ENCODE measurements at places on chromosomes 5 and 9.
A peak's percentile ranks its signal among the peaks of the same experiment; 100 is the strongest.

DNA sequence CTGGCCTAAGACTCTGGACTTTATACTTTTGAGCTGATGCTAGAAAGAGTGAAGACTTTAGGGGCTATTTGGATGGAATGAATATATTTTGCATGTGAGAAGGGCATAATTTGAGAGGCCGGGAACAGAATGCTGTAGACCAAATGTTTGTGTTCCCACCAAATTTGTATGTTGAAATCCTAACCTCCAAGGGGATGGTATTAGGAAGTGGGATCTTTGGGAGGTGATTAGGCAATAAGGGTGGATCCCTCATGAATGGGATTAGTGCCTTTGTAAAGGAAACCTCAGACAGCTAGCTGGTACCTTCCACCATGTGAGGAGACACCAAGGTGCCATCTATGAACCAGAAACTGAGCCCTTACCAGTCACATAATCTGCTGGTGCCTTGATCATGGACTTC is 165.1 kb upstream of the S1PR3 start:
- no peak for DNase-seq

- no peak for DNase-seq
Observed at GRCh38 chr9:86097510-86098224, 1.7 kb downstream of the GOLM1 start.

DNA sequence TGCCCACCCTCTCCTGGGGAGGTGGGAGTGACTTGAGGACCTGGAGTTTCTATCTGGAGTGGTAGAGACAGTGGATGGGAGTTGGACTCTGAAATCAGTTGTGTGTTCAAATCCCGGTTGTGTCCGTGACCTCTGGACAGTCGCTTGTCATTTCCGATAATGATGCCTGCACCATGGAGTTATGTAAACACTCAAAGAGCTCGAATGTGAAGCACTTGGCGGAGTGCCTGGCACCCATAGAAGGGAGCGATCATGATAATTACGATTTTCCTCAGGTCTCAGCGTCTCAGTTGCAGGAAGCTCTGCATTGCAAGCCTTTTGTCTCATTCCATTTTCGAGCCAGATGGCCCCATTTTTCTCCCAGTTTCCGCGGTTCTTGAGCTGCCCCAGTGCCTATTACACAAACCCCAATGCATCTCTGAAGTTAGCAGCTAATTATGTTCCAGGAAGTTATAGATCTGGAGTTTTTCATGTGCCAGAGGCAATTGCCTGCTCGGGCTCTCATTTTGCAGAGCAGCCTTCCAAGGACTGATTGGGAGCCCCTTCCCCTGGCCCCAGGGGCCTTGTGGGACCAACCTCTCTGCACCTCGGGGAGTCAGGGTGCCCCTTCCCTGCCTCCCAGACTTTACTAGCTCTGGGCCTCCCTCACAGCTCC is 175.5 kb upstream of the MVB12B start:
- DNase-seq, result no peak

- DNase-seq, result no peak
Observed at GRCh38 chr9:19405771-19406170, 3.0 kb upstream of the ACER2 start.

DNA sequence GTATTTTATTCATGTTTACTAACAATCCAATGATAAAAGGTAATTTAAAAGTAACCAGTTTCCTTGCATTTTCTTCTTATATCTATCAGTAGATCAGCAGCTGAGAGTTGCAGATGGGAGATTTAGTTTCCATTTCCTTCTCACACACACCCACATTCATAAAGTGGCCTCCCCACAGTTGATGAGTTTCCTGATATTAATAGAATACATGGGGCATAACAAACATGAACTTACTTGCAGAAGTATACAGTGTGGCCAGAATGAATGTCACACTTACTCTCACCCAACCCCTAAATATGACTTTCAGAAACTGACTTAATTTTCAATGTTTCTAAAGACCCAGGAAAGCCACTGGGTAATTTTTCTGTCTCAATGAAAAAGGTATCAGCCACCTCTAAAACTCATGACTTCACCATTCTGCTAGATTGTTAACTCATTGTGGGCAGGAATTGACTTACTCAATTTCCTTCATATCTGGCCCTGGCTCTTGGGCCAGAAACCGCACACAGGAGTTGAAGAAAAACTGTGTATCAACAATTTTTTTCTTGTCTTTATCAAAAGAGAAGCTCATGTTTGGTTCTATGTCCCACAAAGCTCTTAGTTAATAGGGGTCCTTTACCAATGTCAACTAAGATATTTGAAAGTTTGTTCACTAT is 63.5 kb upstream of the OSMR start:
- DNase-seq, result no peak

DNA sequence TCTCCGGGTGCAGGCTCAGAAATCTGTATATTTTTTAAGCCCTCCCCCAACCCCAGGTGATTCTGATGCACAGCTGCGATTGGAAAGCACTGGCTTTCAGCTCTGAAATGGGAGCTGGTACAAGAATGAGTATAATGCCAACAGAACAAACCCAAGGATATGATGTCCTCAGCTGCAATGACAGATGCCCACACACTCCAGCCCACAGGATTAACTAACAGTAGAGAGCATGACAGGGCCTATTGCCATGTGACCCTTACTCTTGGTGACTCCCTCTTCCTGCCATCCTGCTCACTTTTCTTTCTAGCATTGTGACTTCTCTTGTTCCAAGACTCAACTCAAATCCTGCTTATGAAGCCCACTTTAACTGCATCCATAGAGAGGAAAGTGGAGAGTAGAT is 174.5 kb downstream of the FGF18 start:
- DNase-seq, result no peak

DNA sequence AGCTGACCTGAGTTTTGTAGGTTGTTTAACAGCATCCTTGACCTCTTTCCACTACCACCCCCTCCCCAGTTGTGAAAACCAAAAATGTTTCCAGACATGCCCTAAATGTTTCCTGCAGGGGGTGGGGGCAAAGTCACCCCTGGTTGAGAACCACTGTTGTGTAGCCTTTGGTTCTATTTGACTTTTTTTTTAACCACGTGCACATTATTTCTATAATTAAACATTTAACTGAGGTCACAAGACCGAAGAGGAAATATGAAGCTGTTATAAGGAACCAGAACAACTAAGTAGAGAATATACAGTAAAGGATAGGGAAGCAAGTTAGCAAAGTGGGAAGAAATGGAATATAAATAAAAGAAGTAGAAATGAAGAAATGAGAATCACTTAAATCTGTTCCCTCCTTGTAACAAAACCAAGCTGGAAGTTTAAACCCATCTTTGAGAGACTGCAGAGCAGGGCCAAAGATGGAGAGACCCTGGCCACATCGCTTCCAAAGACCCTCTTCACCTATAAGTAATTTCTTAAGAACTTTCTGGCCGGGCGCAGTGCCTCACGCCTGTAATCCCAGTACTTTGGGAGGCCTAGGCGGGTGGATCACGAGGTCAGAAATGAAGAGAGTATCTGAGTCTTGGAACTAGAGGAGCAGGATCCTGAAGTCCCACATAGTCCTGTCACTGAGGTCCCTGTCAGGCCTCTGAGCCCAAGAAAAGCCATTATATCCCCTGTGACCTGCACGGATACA is 14.4 kb downstream of the SIT1 start:
- DNase-seq, result no peak

- no peak for DNase-seq
Observed at GRCh38 chr5:173753307-173754168, 134.6 kb upstream of the CPEB4 start.

GRCh38 chr9:78676009-78676408 is 379.1 kb downstream of the PSAT1 start:
- no peak for DNase-seq

DNA sequence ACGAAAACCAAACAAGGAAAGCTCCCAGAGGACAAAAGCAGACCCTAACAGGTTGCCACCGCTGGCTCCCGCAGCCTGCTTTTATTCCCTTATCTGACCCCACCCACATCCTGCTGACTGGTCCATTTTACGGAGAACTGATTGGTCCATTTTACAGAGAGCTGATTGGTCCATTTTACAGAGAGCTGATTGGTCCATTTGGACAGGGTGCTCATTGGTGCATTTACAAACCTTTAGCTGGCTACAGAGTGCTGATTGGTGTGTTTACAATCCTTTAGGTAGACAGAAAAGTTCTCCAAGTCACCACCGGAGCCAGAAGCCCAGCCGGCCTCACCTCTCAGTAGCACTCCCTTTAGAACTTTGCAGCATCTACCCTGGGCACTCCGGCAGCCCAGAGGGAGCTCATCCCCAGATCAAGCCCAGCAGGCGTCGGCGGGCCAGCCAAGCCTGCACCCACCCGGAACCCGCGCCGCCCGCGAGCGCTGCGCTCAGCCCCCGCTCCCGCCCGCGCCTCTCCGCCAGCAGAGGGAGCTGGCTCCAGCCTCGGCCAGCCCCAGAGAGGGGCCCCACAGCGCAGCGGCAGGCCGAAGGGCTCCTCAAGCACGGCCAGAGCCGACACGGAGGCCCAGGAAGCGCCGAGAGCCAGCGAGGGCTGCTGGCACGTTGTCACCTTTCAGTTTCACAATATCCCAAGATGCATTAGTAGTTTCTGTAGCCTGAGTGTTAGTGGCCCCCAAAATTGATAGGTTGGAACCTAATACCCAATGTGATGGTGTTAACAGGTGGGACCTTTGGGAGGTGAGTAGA is 35.3 kb upstream of the CLPTM1L start:
- DNase-seq, result peak; percentile 22

GRCh38 chr9:33230756-33231622 is 9.0 kb upstream of the SPINK4 start:
- DNase-seq, result no peak

- DNase-seq, result no peak
Observed at GRCh38 chr5:9375756-9376155, 170.1 kb downstream of the SEMA5A start.

GRCh38 chr5:115456539-115457040 is 88.0 kb downstream of the FEM1C start:
- no peak for DNase-seq

- DNase-seq, result no peak
Observed at GRCh38 chr5:88805151-88805784, 77.7 kb downstream of the MEF2C start.

DNA sequence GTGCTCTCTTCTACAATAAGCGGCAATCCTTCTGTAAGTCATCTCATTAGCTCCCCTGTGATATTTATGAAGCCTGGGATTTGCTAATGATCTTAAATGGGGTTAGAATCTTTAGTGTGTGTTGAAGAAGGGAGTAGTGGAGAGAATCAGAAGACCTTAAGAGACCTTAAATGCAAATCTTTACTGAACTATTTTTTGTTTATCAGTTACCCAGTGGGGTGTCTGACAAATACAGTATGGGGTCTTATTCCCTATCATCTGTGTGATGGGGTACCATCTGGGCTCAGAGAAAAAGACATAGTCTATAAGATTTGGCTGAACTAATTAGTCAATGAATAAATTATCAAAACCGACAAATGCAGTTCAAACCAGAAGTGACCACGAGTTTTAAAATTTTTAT is 378.4 kb upstream of the SGCD start:
- DNase-seq, result no peak

DNA sequence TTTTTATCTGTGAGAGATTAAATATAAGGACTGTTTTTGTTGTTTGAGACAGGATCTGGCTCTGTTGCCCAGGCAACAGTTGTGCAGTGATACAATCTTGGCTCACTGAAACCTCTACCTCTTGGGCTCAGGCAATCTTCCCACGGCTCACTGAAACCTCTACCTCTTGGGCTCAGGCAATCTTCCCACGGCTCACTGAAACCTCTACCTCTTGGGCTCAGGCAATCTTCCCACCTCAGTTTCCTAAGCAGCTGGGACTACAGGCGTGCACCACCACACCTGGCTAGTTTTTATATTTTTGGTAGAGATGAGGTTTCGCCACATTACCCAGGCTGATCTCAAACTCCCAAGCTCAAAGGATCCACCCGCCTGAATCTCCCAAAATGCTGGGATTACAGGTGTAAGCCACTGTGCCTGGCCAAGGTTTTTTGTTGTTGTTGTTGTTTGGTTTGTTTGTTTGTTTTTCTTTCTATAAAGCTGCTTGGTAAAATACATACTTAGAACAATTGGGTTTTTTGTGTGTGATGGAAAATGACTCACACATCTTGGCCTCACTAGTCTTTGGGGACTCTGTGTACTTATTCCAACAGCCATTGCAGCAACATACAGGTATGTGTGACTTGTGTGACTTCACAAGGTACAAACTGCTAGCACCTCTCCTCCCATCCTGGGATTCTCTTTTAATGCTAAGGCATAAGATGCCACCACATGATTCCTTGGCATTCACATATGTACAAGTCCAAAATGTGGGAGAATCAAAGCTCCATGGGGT is 36.5 kb upstream of the RASA1 start:
- no peak for DNase-seq

GRCh38 chr5:148390914-148391313 is 7.2 kb downstream of the FBXO38 start:
- no peak for DNase-seq

DNA sequence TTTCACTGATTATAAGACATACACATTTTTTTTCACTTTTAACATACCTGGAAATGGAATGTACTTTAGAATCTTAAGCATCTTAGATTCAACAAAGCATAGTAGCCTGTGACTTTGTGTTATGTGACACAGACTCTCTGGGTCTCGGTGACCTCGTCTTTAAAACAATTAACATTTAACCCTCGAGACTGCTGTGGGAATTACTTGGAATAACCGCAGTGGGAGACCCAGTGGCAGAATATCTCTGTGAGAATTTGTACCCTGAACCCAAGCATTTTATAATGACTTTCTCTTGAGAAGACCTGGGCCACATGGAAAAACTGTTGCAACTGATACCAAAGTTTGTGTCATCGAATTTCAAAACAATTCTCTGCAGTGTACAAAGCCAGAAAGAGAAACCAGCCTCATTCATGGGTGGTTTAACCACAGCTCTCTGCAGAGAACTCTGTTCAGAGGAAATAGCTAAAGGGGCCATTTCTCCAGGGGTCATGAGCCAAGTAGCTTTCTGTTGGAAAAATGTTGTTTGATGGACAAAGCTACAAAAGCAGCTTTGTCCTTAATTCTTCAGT is 10.0 kb upstream of the RETREG1 start:
- DNase-seq, result no peak

DNA sequence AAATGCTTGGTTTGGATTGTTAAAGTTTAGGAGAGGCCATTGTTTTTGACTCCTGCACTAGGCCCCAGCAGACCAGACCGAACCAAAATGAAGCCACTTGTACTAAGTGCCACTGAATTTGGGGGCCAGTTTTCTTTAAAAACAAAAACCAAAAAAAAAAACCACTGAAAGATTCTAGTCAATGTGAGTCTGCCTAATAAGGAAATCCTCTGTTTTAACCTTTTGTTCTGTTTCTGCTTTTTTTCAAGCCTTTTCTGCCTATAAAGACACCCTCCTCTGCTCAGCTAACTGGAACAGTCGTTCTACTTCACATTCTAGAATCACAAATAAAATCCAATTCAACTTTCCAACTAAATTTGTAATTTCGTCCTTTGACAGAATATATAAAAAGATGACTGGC is 64.9 kb downstream of the SERINC5 start:
- DNase-seq, result no peak

DNA sequence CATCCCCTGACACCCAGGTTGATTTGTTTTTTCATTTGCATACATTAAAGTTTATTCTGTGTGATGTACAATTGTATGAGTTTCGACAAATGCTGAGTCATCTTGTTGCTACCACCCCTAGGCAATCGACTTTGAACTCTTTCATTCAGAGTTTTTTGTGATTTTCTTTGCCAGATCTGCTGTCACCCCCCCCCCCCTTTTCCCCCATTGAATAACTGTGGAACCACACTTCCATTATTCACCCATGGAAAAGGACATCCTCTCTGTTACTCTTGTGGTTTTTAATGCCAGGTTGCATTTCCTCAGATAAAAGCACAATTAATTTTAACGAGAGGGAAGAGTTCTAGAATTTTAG is 13.7 kb upstream of the FAM120AOS start:
- DNase-seq, result no peak

All from activated CD4-positive, alpha-beta T cell treated with anti-CD3 and anti-CD28 coated beads, Interleukin-2, amount 50 U/mL, for 24 hours (primary cell).